Activated CD4-positive, alpha-beta T cell treated with anti-CD3 and anti-CD28 coated beads, Interleukin-2, amount 10 ng/mL, durations not matched to agents 24 days and 14 days (primary cell): ENCODE measurements at places on chromosomes 1 and 21.

GRCh38 chr1:81366173-81366572 is 434.6 kb upstream of the ADGRL2 start:
- H3K4me3 ChIP-seq = no peak overlapping the region
- H3K36me3 ChIP-seq = no peaks in the 10 kb centered on the region
- no peaks in the 10 kb centered on the region for H3K27me3 ChIP-seq
- no peak overlapping the region for H3K27ac ChIP-seq
- no peak for DNase-seq

- DNase-seq = peak; percentile 74
- peaks cover 58% of the 10 kb centered on the region for H3K4me1 ChIP-seq
- H3K4me3 ChIP-seq = peak overlapping the region; percentile 72
- H3K27ac ChIP-seq = peak overlapping the region; percentile 90
- no peaks in the 10 kb centered on the region for H3K36me3 ChIP-seq
These were observed 32.3 kb upstream of the ID3 start for GRCh38 chr1:23591460-23592208.

DNA sequence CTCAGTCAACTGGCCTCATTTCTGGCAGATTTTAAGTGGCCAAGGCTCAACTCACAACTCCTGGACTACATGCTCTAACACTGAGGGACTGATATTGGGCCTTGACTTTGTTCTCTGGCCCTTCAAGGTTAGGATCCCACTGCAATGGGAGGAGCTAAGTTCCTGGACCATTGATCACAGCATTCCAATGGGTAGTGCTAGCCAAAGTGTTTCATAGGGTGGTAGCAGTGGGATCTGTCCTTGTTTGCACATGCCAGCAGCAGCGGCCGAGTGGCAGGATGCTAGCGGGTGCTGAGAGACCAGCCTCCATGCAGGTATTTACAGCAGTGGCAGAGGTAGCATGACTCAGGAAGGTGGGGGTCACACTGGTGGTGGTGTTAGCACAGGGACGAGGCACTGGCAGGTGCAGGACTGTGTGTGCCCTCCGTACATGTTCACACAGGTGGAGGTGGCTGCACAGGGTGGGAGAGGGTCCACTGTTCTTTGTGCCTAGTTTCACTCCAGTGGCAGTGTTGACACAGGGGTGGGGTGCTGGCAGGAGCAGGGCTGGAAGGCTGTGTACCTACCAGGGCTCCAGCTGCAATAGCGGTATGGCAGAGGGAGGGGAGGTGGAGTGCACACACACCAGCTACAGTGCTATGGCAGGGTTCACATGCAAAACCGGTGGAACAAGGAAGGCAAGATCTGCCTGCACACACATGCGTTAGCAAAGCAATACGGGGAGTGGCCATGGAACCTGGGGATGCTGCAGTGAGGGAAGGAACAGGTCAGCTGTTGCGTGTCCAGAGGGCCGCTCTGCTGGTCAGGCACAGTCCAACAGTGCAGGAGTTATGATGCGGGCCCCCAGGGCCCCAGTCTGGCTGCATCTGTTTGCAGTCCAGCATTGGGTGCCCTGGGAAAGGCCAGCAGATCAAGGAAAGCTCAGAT is 51.7 kb downstream of the COL24A1 start:
- no peaks in the 10 kb centered on the region for H3K27me3 ChIP-seq
- no peak for DNase-seq
- no peak overlapping the region for H3K27ac ChIP-seq
- no peaks in the 10 kb centered on the region for H3K36me3 ChIP-seq

DNA sequence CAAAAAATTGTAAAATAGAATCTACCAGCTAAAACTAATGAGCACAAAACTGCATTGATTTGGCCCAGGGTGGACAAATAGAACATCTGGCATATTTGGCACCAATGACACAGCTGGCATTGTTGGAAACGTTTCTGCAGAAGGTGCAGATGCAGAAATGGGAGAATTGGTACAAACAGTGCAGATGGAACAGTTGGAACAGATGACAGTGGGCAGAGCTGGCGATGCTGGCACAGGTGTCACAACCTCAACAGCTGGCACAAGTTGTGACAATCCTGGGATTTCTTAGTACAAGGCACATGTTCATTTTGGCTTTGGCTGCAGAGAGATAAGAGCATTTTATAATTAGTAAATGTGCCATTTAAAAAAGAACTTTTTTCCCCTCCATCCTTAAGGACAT is 91.1 kb upstream of the ZBTB18 start:
- H3K4me3 ChIP-seq = no peak overlapping the region
- no peak overlapping the region for H3K27ac ChIP-seq
- H3K36me3 ChIP-seq = no peaks in the 10 kb centered on the region
- H3K27me3 ChIP-seq = peaks cover 10% of the 10 kb centered on the region

GRCh38 chr21:27425574-27425973 is 458.7 kb upstream of the ADAMTS5 start:
- H3K4me3 ChIP-seq = no peak overlapping the region
- H3K27ac ChIP-seq = no peak overlapping the region
- H3K27me3 ChIP-seq = no peaks in the 10 kb centered on the region

DNA sequence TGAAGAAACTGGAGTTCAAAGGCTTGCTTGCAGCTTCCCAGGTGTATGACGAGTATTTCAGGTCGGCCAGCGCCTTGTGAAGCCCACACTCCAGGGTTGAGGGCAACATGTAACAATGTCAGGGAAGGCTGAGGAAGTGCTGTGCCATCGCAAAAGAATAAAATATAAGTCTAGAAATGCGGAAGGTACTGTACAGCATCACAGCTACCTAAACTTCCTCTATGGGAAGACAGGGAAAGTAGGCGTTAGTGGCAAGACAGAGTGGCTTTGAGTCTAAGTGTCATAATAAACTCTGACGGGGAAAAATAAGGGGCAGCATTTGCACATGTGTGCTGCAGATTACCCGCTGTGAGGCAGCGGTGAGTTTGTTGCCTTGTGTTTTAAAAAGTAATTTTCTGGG is 28.9 kb downstream of the DOP1B start:
- H3K27me3 ChIP-seq = no peaks in the 10 kb centered on the region
- no peak for DNase-seq
- peaks cover 9% of the 10 kb centered on the region for H3K4me1 ChIP-seq
- H3K27ac ChIP-seq = no peak overlapping the region

DNA sequence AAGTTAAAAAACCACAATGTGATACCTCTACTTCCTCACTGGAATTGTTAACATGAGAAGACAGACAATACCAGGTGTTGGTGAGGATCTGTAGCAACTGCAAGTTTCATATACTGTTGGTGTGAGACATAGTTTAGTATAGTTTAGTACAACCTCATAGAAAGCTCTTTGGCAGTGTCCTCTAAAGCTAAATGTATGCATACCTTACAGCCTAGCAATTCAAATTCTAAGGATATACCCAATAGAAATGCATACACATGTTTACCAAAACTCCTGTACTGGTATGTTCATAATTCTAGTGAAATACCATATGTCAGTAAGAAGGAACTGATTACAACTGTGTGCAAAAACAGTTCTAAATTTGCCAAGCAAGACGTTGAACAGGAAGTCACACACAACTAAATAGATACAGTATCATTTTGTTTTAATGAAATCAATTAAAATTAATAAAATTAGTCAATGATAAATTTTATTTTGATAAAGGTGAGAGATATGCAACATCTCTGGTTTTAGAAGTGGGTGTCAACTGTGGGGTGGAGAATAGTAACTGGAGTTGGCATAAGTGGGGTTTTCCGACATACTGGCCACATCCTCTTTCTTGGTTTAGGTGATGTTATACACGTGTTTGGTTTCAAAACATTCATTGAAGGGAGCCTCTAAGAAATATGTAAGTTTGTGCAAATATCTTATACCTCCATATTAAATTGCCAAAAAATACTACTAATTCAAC is 450.7 kb downstream of the PTPRC start:
- peak overlapping the region; percentile 67 for H3K27ac ChIP-seq
- peaks cover 36% of the 10 kb centered on the region for H3K4me1 ChIP-seq
- H3K27me3 ChIP-seq = no peaks in the 10 kb centered on the region
- peaks cover 40% of the 10 kb centered on the region for H3K36me3 ChIP-seq
- DNase-seq = peak; percentile 87

GRCh38 chr1:169784102-169784501 is 10.6 kb downstream of the METTL18 start:
- peaks cover 48% of the 10 kb centered on the region for H3K27me3 ChIP-seq
- no peaks in the 10 kb centered on the region for H3K36me3 ChIP-seq
- no peak overlapping the region for H3K4me3 ChIP-seq
- no peaks in the 10 kb centered on the region for H3K4me1 ChIP-seq
- no peak for DNase-seq
- no peak overlapping the region for H3K27ac ChIP-seq
